ENCODE measurements at places on chromosomes 16 and 17.

- no peak for DNase-seq
Observed at GRCh38 chr16:48133455-48134211, 22.2 kb downstream of the ABCC12 start.

- no peak for DNase-seq
Observed at GRCh38 chr17:5097101-5097834, 14.4 kb downstream of the ZNF232 start.

DNA sequence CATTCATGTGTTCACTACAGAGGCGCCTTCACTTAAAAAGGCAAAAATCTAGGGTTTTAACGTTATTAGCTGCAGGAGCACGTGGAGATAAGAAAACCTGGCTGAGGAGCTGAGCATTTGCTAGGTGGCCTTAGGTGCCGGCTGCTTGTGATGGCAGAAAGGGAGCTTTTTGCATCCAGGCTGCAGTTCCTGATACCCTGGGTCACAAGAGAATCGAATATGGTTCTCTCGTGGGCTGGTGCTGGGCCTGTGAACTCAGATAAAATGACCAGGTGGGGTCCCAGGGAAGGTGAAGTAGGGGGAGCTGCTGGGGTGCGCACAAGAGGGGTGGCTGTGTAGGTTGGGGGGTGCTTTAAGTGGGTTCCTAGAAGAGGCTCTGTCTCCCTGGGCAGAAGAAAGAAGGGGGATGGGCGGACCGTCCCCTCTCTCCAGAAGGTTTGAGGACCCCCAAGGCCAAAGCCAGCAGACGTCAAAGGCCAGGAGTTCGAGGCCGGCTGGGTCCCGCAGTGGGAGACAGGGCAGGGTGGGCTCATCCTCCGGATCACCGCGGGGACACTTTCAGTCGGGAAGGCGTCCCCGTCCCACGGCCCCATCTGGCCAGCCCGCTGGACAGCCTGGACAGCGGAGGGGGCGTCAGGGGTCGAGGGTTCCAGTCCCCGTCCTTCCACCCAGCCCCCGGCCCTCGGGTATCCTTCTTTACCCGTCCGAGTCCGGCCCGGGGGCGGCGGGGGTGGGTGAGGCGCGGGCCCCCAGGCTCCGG is 740 bp upstream of the CMIP start:
- no peak for DNase-seq

DNA sequence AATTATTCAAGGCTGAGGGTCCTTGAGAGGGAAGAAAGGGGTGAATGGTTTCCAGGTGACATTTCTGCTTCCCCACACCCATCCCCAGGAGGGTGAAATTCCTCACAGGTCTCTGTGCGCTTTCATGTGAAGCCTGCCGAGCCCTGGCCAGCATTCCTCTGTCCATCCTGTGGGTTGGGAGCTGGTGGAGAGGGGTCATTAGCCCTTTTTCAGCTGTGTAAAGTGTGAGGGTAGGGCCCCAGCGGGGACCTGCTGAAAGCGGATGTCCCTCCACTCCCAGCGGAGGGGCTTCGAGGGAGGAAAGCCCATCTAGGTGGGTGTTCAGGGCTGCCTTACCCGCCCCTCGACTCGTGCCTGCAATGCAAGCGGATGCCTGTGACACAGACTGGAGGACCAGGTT is 53.3 kb upstream of the DLX4 start:
- no peak for DNase-seq

DNA sequence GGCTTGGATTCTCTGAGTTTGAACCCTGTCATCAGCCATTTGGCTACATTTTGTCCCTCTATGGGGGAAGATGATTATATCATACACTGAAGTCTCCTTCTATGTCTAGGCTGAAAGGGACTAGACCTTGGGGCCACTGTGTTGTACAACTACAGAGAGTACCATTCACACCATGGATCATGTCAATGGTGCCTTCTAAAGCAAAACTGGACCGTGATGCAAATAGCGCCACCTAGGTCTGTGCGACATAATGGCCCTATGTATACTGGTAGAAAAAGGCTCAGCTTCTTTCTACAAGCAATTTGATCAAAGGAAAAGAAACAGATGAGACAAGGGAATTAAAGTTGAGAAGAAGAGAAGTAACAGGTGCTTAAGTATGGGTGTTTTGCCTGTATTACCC is 100.7 kb downstream of the LYRM1 start:
- DNase-seq = no peak

GRCh38 chr17:42274253-42274542 is 2.0 kb downstream of the STAT5B start:
- DNase-seq = no peak

- DNase-seq = peak; percentile 17
Observed at GRCh38 chr16:80803339-80804055, 901 bp downstream of the CDYL2 start.

DNA sequence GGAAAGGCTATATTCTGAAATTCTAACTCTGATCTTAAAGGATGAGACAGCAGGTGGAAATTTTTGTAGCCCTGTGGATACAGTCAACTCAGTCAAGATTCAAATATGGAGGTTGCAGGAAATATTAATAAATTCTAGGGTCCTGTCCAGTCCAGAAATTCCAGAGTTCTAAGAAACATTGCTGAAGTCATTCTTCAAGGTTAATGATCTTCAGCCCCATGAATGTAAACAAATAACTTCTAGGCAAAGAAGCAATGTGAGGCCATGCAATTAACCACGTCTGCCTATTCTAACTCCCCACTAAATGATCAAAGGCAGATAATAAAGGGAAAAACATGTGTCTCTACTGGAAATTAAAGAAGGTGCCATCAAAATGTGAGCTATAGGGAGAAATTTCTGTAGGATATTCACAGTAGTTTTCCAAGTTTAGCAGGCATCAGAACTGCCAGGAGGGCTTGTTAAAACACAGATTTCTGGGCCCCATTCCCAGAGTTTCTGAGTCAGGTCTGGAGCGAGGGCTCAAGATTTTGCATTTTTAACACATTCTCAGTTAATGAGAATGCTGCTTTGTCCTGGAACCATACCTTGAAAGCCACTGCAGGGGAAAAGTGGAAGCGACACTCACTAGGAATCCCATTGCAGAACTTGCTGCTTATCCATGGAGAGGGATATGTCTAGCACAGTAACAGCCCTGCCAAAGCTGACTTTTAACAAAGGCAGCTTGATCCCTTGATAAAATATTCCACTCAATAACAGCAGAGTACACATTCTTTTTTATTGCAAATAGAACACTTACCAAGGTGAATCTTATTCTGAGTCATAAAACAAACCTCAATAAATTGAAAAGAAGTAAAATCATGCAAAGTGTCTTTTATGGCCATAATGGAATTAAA is 61.8 kb downstream of the DNAH3 start:
- no peak for DNase-seq

- DNase-seq = no peak
Observed at GRCh38 chr16:81241706-81242105, 3.2 kb downstream of the BCO1 start.

- no peak for DNase-seq
Observed at GRCh38 chr17:66214884-66215528, 14.2 kb downstream of the APOH start.

GRCh38 chr17:48715496-48716399 is 6.6 kb downstream of the PRAC1 start:
- DNase-seq = no peak

GRCh38 chr16:19771796-19772195 is 53.7 kb downstream of the IQCK start:
- no peak for DNase-seq

- DNase-seq = no peak
Observed at GRCh38 chr17:12250973-12251372, 230.3 kb downstream of the MAP2K4 start.

DNA sequence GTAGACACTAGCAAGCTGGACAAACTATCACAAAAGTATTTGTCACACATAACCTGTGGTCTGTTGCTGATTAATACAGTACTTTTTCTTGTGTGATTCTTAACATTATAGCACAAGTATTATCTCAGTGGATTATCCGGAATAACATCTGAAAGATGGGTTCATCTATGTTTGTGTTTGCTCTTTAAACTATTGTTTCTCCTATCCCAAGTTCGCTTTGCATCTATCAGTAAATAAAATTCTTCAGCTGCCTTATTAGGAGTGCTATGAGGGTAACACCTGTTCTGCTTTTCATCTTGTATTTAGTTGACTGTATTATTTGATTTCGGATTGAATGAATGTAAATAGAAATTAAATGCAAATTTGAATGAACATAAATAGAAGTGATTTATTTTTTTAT is 14.5 kb downstream of the RNFT1 start:
- no peak for DNase-seq

- no peak for DNase-seq
Observed at GRCh38 chr16:35146031-35146710, 1686.8 kb downstream of the TP53TG3F start.

DNA sequence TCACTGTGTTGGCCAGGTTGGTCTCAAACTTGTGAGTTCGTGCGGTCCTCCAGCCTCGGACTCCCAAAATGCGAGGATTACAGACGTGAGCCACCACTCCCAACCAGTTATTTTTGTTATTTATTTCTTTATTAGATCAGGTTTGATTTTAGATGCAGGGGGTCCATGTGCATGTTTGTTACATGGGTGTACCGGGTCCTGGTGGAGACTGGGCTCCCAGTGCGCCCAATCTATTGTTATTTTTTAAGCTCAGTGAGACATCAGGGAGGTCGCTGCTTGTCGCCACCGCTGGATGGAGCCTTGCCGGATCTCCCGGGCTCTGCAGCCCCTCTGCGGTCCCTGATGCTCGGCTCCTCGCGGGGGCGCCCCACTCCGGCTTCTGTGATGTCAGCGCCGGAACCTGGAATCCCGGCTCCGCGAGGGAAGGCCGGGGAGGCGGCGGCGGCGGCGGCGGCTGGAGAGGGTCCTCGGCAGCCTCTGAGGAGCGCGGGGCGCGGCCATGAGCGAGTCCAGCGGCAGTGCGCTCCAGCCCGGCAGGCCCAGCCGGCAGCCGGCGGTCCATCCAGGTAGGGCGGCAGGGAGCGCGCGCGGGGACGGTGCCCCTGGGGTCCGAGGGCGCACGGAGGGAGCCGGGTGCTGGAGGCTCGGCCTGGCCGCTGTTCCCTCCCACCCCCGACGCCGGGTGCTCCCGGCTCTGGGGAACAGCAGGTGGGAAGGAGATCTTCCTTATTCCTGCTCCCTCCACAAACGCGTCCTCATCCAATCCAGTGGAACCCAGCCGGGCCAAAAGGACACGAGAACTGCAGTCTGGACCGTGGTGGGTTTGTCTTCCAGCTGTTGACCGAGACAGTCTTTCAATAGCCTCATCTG is at the start of gene TMC7:
TSS of gene TMC7 (plus strand) at position 370 of the 870 bp plus-strand sequence. CDS start at position 500, 130 bp downstream.
- no peak for DNase-seq

GRCh38 chr17:77836557-77837041 is 121.9 kb upstream of the TNRC6C start:
- DNase-seq = no peak

GRCh38 chr17:31570951-31571892 is 179.7 kb downstream of the RAB11FIP4 start:
- DNase-seq = no peak

GRCh38 chr16:67542464-67542863 is 13.8 kb downstream of the RIPOR1 start:
- DNase-seq = no peak

DNA sequence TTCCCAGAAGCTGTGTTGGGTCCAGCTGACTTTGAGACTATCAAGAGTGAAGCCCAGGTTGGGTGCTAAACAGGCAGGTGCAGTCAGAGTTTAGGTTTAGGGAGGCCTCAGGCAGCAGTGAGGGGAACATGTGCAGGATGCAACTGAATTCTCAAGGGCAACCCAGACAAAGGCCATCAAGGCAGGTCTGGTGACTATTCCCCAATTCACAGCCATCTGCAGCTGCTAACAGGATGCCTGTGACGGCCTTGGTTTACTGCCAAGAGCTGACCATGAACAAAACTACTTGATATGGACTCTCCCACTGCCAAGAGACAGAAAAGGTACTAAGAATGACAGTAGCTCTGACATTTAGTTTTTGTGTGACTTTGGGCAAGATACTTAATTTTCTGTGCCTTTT is 45.2 kb upstream of the BCAR1 start:
- DNase-seq = no peak

GRCh38 chr17:58156839-58157803 is 8.9 kb downstream of the OR4D1 start:
- DNase-seq = peak; percentile 63

- no peak for DNase-seq
Observed at GRCh38 chr17:77326076-77326591, 185.4 kb downstream of the SEC14L1 start.

- DNase-seq = no peak
Observed at GRCh38 chr16:30813821-30814189, 26.8 kb upstream of the ZNF629 start.

All from stimulated activated CD4-positive, alpha-beta T cell treated with anti-CD3 and anti-CD28 coated beads, TNF-alpha, amount 100 ng/mL, for 24 hours (primary cell).